ENCODE measurements at places on chromosomes 3 and 15.

GRCh38 chr3:72339670-72340030, 508.6 kb downstream of the SHQ1 start:
- DNase-seq: no peak

DNA sequence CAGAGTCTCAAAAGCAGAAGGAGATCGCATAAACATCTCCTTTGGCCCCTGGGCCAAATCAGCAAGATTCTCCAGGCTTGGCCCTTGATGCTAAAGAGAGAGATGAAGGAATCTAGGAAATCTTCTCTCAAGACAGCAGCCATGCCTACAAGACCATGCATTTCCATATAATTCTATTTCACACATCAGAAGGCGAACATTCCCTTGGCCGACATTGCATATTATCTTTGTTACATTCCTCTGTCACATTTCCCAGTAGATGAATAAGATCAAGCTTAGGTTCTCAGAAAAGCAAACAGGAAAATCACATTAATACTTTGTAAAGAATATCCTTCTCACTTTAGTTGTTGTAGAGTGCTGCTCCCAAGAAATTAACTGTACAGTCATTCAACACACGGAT, 21.3 kb downstream of the GASK1A start:
- DNase-seq: no peak

- DNase-seq: no peak
These were observed 193.8 kb downstream of the CNTN3 start for GRCh38 chr3:74420538-74421124.

DNA sequence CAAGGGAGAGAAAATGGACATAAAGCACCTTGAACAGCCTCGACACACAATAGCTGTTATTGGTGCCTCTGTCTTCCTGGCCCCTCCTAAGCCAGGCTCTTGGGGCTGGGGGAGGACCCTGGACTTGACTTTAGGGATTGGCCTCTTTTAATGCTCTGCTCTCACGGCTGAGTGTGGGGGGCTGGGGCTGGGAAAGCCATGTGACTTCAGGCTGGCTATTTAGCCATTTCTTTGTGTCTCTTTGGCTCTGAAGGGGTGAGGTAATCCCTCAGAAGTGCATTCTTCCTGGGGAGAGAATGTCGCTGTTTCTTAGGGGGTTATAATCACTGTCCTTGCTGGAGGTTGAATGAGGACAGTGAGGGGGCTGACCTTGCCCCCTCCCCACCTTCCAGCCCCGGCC, 26.2 kb downstream of the MAGEF1 start:
- DNase-seq: no peak

DNA sequence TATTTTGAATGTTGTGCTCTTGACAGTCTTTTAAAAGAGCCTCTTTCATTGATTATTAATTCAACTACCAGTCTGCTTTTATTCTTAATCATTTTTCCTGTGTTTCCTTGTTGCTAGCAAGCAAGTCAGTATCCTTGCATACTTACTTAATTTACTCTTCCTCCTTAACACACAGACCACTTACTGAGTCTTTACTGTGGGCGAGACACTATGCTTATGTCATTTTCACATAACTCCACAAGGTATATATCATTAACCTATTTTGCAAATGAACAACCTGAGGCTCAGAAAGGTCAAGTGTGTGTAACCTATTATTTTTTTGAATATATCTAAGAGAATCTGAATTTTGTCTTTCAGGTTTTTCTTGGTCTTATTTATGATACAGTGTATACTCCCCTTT, 130.9 kb downstream of the WDR76 start:
- no peak for DNase-seq

GRCh38 chr15:88020806-88021205, 235.7 kb downstream of the NTRK3 start:
- no peak for DNase-seq

DNA sequence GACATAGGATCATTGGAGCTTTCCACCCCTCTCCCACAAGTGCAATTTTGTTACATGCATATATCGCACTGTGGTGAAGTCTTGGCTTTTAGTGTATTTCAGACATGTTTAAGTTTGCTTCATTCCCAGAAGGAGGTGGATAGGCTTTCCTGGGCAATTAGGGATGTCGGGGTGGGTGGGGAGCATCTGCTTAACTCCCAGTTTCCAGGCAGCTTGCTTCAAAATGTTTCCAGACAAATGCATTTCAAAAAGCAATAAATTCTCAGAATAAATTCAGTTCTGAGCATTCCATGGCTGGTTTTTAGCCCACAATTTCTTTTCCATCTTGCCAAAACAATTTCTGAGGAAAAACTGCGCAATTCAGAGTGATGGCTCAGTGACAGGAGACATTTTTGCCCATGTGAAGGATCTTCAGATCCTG, 227.7 kb upstream of the ZPLD1 start:
- DNase-seq: no peak

DNA sequence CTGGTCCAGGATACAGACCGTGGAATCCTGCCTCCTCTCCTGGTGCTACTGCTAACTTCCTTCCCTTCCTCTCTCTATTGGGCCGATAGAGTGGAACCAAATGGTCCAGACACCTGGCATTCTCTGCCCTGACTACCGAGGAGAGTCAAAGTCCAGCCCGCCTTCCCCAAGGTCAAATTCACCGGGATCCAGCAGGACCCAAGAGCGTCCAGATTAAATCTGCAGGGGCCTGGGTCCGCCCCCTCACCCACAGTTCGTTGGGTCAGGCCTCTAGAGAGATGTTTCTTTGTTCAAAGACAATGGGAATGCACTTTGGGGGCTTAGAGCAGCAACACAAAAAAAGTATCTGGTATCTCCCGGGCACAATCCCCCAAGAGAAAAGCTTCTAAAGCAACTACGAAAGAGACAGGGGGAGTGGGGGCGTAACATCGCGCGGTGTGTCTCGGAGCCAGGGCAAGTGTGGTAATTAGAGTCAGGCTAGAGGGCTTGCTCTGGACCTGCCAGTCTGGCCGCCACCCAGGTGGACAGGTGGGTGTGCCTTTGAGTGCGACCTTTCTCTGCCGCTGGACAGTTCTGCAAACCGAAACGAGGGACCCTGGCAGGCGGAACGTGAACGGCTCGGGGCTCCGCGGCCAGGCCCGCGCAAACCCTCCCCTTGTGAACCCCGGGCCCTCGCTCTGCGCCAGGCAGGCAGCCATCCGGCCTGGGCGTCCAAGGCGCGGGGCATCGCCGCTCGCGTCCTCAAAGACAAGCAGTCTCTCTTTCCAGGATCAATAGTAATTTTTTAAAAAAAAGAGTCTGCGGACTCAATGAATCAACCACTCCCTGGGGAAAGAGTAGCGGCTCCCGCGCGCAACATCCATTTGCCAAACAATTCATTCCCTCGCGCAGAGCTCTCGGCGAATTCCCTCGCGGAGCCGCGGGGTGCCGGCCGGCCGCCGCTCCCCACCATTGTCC, 806 bp downstream of the KLHL25 start:
- no peak for DNase-seq

GRCh38 chr3:189003410-189003809, 168.4 kb upstream of the TPRG1 start:
- no peak for DNase-seq

DNA sequence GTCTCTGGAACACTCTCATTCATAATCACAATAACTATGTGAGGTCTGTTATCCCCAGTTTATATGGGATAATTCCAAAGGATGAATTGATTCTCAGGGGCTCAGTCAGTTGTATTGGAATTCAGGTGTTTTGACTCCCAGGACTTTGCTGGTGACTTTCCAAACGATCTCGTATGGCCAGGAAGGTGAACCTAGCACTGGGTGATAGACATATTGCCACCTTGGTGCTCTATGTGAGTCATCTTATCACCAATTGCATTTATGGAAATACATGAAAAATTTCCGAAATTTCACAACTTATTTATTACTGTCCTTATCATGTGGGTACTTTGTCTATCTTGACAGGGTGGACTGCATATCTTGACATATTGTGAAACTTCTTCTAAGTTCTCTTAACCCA, 287.3 kb downstream of the WDR72 start:
- no peak for DNase-seq

DNA sequence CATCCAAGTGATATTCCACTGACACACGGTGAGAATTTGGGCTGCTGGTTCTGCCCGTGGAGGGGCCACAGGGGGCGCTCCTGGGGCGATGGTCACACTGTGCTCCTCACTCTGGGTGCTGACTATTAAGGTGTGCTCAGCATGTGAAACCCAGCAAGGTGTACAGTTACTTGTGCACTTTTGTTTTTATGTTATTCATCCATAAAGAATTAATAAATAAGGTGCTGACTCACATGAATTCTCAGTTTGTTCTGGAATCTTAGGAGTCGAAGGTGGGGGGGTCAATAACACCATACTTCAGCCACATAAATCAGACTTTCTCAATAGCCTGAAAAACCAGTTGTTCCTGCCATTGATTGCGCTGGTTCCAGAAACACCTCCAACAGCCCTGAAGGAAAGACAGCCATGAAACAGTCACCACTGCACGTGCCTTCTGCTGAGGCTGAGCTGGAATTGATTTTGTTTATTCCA, 53.5 kb upstream of the SPATA12 start:
- DNase-seq: no peak

DNA sequence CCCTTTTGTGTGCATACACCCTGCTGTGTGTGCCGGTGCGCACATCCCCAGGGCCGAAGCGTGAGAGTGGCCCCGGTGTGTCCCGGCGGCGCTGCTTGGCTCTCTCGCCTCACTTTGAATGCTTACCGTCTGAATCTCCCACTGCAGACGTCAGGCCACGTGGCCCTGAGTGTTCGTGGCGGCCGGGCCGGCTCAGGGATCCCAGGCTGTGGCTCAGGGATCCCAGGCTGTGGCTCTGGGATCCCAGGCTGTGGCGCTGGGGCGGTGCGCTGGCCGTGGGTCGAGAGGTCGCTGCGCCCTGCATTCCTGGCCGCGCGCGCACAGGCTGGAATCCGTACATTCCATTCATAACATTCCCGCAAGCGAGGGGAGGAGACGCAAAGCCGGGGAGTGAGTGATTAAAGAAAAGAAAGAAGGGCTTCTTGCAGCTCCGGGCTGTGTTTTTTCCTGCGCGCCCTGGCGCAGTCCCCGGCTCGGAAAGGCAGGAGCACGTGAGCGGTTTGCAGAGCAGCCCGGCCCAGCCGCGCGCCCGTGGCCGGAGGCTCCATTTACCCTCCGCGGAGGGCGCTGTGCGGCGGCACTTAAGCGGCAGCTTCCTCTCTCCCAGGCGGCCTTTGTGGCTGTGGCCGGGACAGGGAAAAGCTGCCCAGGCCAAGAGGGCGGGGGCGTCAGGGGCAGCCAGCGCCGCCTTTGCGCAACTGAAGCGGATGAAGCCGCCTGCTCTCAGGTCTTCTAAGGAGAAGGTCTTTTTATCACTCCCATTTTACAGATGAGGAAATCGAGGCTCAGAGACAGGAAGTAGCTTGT, 87.0 kb upstream of the ALDH1L1 start:
- peak; percentile 90 for DNase-seq

- DNase-seq: peak; percentile 94
These were observed 118.1 kb downstream of the TBC1D2B start for GRCh38 chr15:77959432-77959879.

DNA sequence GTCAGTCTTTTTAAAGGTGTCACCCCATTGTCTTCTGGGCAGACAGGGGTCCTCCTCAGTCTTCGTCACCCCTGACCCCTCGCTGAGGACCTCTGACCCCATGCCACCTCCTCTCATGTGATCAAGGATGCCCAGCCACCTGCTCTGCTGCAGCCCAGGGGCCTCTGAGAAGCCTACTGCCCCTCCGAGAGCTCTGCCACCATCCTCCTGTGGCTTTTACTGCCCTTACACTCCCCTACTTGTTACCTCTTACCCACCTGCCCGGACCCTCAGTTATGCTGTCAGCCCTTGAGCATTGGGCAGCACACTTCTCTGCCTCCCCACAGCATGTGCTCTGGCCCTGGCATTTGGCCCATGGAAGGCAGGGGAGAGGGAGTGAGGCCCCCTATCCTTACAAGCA, 123.2 kb downstream of the LRRK1 start:
- no peak for DNase-seq

DNA sequence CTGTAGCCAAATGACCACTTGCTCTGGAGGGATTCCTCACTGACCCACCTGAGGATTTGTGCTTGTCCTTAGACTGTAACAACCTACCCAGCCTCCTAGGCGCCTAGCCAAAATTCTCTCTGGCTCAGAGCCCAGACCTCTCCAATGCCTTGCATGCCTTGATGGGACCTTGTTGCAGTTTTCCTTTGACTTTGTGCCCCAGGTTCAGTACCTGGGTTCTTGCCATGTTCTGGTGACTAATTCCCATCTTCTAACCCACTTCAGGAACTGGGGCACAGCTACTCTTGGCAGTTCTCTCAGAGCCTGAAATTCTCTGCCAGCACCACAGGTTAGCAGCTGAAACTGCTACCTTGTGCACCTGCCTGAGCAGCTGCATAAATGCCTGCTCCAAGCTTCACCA, 27.0 kb upstream of the UBE3A start:
- DNase-seq: no peak

GRCh38 chr3:77539014-77539413, 499.1 kb downstream of the ROBO2 start:
- no peak for DNase-seq

- no peak for DNase-seq
These were observed 103.0 kb downstream of the P3H2 start for GRCh38 chr3:190017521-190018288.

DNA sequence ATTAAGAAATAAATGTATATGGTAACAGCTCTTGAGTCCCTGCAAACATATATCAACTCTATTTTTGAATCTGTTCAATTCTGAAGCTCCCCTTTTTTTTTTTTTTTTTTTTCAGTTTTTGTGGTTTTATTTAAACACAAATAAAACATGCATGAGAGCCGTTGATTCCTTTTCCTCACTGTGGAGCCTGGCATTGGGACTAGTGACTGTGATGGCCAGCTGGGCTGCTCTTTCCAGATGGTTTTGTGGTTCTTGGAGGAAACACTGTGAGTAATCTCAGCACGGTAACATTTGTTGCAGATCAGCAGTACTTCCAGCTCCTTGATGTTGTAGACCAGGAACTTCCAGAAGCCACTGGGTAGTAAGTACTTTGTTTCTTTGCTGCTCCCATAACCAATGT, 15.9 kb downstream of the EMC7 start:
- no peak for DNase-seq

DNA sequence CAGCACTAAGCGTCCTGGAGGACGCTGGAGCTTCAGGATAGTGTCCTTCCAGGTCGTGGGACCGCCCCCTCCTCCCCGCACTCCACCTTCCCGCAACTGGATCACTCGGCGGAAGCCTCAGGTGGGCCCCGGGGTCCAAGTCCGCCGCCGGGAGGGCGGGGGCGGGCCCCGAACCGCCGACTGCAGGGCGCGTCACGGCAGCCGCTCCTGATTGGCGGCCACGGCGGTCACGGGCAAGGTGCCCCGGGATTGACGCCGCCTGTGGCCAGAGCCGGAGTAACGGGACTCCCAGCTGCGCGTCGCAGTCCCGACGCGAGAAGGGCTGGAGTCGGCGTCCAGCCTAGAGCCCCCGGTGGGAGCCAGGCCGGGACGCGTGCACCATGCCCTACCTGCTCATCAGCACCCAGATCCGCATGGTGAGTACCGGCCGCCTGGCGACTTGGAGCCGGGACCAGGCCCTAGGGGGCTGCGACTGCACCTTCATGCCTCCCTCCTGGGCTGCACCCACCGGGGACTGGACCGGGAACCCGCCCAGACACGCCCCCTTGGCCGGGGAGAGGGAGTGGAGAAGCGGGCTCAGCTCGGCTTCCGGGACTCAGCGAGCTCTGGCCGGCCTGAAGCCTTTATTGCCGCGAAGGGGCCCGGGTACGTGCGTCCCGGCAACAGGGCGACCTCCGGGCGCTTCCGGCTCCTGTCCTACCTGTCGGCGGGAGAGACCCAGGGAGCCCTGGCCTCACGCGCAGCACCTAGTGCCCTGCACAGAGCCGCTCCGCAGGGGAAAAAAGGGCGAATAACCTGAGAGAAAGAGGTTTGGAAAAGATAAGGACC, at the start of gene GCHFR:
Gene GCHFR (plus strand): TSS at position 268 of the 828 bp plus-strand sequence. CDS start 113 bp downstream, at position 381.
- no peak for DNase-seq

Data from osteocyte (in vitro differentiated cells).